Skin of body (tissue), 3 donors: ENCODE measurements at places on chromosomes 7 and 10. TPM values are rescaled to one million over a fixed set of nuclear protein-coding genes. Genes with fewer than 3 reads are reported as not detected.
A peak's percentile ranks its signal among the peaks of the same experiment; 100 is the strongest.

Gene PRKAR2B
- 36.1 TPM for total RNA-seq

Gene TMEM196
- under 0.01 TPM for total RNA-seq

Gene ESYT2
- total RNA-seq = 58.0 TPM

- peak; percentile 4 for DNase-seq
Measured at GRCh38 chr7:147406521-147407135, 1183.9 kb upstream of the C7orf33 start.

DNA sequence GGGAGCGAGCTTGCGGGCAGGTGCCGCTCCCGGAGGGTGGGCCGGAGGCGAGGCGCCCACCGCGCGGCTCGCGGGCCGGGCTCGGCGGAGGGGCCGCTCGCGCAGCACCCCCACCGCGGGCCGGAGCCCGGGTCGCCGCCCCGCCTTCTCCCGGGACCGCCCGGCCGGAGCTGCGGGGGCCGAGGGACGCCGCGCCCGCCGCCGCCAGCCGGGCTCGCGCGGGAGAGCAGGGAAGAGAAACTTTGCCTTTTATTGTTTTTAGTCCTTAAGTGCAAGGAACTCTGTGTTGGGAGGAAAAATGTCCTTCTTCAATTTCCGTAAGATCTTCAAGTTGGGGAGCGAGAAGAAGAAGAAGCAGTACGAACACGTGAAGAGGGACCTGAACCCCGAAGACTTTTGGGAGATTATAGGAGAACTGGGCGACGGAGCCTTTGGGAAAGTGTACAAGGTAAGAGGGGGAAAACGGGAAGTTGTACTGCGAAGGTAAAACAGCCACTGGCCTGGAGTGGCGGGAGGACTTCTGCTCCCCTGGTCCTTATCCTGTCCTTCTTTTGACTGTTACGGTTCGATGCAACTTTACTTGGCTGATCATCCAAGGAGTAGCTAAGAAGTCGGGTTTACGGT, 620 bp downstream of the SLK start:
- no peak for DNase-seq

- DNase-seq = peak; percentile 24
Measured at GRCh38 chr7:151110941-151111645, 24.8 kb downstream of the AGAP3 start.

DNA sequence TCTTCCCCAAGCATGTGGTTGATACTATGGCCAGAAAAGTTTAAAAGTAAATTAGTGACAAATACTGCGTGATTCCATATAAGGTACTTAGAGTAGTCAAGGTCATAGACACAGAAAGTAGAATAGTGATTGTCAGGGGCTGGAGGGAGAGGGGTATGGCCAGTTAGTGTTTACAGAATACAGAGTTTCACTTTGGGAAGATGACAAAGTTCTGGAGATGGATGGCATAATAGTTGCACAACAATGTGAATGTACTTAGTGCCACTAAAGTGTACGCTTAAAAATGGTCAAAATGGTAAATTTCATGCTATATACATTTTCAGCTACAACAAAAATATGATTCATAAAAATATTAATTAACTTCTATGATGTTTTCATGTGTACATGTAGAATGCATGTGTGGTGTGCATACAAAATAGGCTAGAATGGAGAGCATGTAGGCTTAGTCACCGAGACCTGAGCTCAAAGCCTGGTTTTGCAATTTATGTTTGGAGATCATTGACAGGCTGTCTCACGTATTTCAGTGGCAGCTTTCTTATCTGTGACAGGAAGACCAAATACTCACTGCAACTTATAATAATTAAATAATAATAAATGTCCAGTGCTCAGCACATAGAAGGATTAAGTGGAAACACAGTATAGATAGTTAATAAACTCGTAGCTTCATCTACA, 625.6 kb downstream of the SUGCT start:
- no peak for DNase-seq
